A549 treated with ZK216348 at 1 μM for 4 hours (cell line): ENCODE measurements at places on chromosomes 6 and 20. TPM values are rescaled to one million over a fixed set of nuclear protein-coding genes. Genes with fewer than 3 reads are reported as not detected.

The MAS1 gene
- total RNA-seq, result not detected in 5 replicates

The DPPA5 gene
- total RNA-seq, result not detected in 5 replicates

The AGER gene
- 1.5 to 3.1 TPM (median 2.6 TPM) in 5 replicates for total RNA-seq

The CENPW gene
- 36.2 to 41.1 TPM (median 40.5 TPM) in 5 replicates for total RNA-seq

The GHRH gene
- total RNA-seq, result not detected in 5 replicates

The BMP5 gene
- not detected in 5 replicates for total RNA-seq

The MCCD1 gene
- total RNA-seq, result not detected in 5 replicates

The DEFB121 gene
- not detected in 5 replicates for total RNA-seq

The AKAP12 gene
- total RNA-seq, result 123 to 215 TPM (median 187 TPM) in 5 replicates

The DYNLT2 gene
- 0.43 to 1.2 TPM (median 0.67 TPM) in 5 replicates for total RNA-seq

The OPN5 gene
- not detected in 5 replicates for total RNA-seq

The PPIL6 gene
- total RNA-seq, result 0.81 to 4.4 TPM (median 2.0 TPM) in 5 replicates

The SLC17A9 gene
- total RNA-seq, result 0.35 TPM in 1 of 5 replicates, not detected in the others

The HLA-DRB1 gene
- total RNA-seq, result not detected in 5 replicates

The CST2 gene
- total RNA-seq, result 0.28 to 0.83 TPM (median 0.50 TPM) in 4 of 5 replicates, not detected in the other

The LINC00237 gene
- total RNA-seq, result not detected in 5 replicates

The NMBR gene
- not detected in 5 replicates for total RNA-seq

The RIN2 gene
- total RNA-seq, result 23.9 to 27.9 TPM (median 26.6 TPM) in 5 replicates

The ATP9A gene
- 10.8 to 18.0 TPM (median 13.7 TPM) in 5 replicates for total RNA-seq

The PPP1R14C gene
- total RNA-seq, result 1.1 to 1.7 TPM (median 1.5 TPM) in 5 replicates

The FAXC gene
- total RNA-seq, result 5.4 to 11.8 TPM (median 7.2 TPM) in 5 replicates
